Activated CD8-positive, alpha-beta memory T cell treated with anti-CD3 and anti-CD28 coated beads, Interleukin-2, amount 10 ng/mL, durations not matched to agents 7 days and 5 days (primary cell): ENCODE measurements at places on chromosomes 6 and 20. TPM values are rescaled to one million over a fixed set of nuclear protein-coding genes. Genes with fewer than 3 reads are reported as not detected.

GRCh38 chr20:63572788-63573646, 1.0 kb downstream of the HELZ2 start:
- DNase-seq: no peak

DNA sequence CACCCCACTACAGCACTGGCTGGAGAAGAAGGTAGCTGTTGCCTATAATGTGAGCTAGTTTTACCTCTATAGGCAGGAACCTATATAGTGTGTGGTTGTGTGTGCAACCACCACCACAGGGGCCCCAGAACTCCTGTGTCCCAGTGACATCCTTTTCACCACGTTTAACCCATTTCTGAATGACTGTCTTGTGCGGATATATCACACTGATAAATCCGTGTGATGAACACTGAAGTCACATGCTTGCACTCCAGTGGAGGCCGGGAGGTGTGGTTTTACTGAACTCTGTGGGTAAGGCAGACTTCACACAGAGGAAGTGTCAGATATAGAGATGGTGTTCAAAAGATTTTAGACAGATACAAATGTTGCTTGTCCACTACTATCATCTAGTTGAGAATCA, 32.5 kb downstream of the SDHAF4 start:
- DNase-seq: peak; percentile 85

- DNase-seq: no peak
Measured at GRCh38 chr20:13060327-13060726, 51.6 kb downstream of the SPTLC3 start.

DNA sequence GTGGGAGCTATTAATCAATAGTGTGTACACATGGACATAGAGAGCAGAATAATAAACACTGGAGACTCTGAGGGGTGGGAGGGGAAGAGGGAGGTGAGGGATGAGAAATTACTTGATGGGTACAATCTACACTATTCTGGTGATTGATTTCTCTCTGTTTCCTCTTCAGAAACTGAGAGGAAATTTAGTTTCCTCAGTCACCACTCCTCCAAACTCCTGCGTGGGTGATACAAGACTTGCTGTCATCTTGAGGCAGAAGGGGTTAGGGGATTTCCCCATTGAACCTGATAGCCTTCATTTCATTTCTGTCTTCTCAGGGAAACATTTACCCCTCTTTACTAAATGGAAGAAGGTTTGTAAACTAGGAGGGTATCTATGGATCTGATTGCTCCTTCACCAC, 84.3 kb upstream of the ESR1 start:
- no peak for DNase-seq

DNA sequence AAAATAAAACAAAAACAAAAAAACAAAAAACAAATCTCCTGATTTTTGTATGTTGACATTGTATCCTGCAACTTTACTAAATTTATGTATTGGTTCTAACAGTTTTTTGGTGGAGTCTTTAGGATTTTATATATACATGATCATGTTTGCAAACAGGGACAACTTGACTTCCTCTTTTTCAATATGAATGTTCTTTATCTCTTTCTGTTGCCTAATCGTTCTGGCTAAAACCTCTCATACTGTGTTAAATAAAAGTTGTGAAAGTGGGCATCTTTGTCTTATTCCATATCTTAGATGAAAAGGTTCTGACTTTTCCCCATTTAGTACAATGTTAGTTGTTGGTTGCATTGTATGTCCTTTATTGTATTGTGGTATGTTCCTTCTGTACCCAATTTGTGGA, 261.7 kb upstream of the NOX3 start:
- DNase-seq: no peak

- DNase-seq: no peak
Measured at GRCh38 chr6:108080010-108080780, 5.7 kb upstream of the OSTM1 start.

- no peak for DNase-seq
Measured at GRCh38 chr6:56486681-56487080, 156.0 kb downstream of the DST start.

DNA sequence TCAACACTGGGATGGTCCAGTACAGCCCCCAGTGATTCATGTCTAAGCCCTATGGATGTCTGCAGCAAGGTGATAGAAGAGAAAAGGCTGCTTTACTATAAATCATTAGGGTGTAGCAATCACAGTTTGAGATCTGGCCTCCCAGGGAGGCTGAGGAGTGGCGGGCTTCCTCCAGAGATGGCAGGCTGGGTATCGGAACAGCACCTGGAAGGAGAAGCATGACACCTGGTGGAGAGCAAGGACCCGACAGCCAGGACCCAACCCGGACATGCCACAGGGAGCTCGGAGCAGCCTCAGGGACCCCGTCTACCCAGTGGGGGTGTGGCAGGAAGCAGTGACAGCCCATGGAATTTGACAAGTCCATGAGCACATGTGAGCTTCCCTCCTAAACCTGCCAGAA, 114.8 kb upstream of the CD93 start:
- no peak for DNase-seq

- no peak for DNase-seq
Measured at GRCh38 chr20:48612335-48612734, 215.5 kb downstream of the PREX1 start.

GRCh38 chr6:144134737-144135136, 15.6 kb upstream of the STX11 start:
- DNase-seq: no peak

- no peak for DNase-seq
Measured at GRCh38 chr20:56630506-56631317, 1.6 kb downstream of the TFAP2C start.

DNA sequence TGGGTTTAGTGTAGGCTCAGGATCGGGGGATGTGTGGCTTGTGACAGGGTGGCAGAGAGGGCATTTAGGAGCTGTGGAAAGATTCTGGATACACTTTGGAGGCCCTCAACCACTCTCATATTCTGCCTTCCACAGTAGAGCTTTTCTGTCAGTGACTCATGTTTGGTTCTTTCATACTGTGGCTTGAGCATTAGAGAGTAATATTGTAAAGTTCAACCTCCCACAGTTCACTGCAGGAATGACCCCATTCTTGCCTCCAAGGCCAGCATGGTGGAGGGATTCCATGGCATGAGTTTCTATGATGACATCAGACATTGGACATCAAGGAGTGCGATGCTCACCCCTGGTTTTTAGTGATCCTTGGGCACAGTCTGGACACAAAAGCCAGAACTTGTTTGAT, 50.9 kb downstream of the DTD1 start:
- no peak for DNase-seq

GRCh38 chr6:50699051-50699775, 14.1 kb upstream of the TFAP2D start:
- no peak for DNase-seq

DNA sequence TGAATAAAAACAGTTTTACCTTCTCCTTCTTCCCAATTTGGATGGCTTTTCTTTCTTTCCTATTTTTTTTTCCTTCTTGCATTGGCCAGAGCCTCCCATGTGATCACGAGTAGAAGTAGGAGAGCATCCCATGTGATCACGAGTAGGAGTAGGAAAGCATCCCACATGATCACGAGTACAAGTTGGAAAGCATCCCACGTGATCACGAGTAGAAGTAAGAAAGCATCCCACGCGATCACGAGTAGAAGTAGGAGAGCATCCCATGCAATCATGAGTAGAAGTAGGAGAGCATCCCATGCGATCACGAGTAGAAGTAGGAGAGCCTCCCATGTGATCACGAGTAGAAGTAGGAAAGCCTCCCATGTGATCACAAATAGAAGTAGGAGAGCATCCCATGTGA, 218.6 kb downstream of the DLL1 start:
- DNase-seq: no peak

GRCh38 chr20:58921564-58921963, 59.5 kb upstream of the NELFCD start:
- no peak for DNase-seq

- peak; percentile 54 for DNase-seq
Measured at GRCh38 chr20:50020288-50020687, 37.5 kb downstream of the SNAI1 start.

DNA sequence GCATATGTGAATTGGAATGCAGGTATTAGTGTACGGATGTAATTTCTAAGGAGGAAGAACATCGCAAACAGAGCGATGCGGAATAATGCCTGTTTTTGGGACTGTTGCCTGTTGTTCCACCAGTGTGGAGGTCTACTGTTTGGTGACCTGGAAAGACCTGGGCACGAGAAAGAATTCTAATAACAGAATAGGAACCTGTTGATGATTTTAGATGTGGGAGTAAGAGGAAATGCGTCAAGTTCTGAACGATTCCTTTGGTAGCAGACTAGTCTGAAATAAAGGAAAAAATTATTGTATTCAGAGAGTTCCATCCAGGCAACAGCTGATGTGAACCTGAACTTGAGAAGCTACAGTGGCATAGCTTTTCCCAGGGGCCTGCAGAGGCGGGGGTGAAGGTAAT, 192.1 kb downstream of the DTNBP1 start:
- no peak for DNase-seq

The POPDC3 gene
- total RNA-seq: not detected

The RGS17 gene
- not detected for total RNA-seq

The DOK5 gene
- not detected for total RNA-seq

The TRIM10 gene
- not detected for total RNA-seq

The HFE gene
- total RNA-seq: 3.4 TPM

The SIGLEC1 gene
- total RNA-seq: not detected

The COL21A1 gene
- not detected for total RNA-seq
